ENCODE measurements at places on chromosomes 2 and 18.

- H3K27ac ChIP-seq: peak overlapping the region; percentile 95
- H3K4me1 ChIP-seq: peaks cover 77% of the 10 kb centered on the region
- H3K4me3 ChIP-seq: peak overlapping the region; percentile 20
- no peaks in the 10 kb centered on the region for H3K36me3 ChIP-seq
- H3K27me3 ChIP-seq: no peaks in the 10 kb centered on the region
Observed at GRCh38 chr18:75215663-75216062, 5.1 kb downstream of the TSHZ1 start.

DNA sequence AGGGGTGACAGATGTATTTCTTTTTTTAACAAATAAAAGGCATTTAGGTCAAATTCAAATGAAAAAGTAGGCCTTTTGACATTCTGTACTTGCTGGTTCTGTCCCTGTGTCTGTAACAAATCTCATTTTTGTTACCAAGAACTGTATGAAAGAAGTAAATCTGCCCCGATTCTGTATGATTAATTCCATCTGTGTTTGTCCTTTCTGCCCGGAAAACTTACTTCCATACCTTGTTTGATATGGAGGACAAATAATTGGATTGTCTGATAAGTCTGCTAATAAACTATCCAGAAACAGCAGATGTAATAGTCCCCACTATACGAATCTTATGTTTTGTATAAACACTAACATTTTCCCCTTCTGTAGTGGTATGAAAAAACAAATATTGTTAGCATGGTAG, 69.8 kb downstream of the MEX3C start:
- no peak for DNase-seq
- no peaks in the 10 kb centered on the region for H3K36me3 ChIP-seq
- H3K4me1 ChIP-seq: no peaks in the 10 kb centered on the region
- no peak overlapping the region for H3K27ac ChIP-seq

DNA sequence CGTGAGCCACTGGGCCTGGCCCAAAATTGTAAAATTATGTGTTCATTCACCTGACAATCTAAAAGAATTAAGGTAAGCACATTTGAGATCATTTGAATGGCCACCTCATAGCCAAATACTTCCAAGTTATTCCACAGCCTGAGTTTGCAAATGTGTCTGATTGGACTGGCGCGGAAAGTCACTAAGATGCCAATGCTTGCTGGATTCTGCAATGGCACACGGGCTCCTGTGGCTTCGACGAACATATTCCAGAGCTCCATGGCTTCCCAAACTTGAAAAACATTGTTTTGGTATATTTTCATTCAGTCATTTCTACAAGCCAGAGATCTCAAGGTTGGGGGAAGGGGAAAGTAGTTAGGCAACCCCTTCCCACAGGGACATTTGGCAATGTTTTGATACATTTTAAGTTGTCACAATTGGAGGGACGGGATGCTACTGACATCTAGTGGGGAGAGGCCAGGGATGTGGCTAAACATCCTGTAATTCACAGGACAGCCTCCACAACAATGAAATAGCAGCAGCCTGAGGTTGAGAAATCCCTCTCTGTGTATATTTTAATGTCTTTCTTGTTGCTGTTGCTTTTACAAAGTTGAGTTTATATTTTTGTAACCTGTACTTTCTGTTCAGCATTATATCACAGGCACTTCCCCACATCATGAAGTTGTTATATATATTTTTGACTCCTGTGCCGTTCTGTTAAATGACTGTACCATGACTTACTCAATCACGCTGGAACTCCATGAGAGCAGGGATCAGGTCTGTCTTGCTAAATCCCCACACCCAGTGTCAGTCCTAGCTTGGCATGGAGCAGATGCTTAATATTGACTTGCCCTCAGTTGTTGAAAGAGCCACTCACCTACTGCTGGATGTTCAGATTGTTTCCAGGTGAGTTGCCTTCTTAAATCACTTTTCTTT, 56.9 kb downstream of the COL4A4 start:
- peak; percentile 70 for DNase-seq
- H3K27me3 ChIP-seq: no peaks in the 10 kb centered on the region
- no peak overlapping the region for H3K27ac ChIP-seq
- no peaks in the 10 kb centered on the region for H3K4me1 ChIP-seq

DNA sequence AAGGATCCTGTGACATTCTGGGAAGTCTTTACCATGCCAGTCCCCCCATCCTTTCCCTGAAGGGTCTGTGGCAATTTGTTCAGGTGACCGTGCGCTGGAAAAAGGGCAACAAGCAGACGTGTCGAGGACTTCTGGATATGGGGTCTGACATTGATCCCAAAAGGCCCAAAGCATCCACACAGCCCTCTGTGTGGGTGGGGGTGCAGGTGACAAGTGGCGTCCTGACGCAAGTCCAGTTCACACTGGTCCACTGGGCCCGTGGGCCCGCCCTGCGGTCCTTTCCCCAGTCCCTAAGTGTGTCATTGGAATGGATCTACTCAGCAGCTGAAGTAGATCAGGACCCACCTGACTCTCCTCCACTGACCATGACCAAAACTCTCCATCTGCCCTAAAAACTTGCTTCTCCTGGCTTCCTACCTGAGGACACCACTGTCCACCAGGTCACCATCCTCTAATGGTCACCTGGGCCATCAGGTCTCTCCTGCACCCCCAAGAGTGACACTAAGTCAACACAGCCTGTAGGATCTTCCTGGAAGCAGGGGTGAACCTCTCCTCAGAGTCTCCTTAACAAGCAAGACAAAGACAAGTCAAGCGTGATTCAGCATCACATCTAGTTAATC, 85.6 kb upstream of the SLC66A3 start:
- H3K27me3 ChIP-seq: peaks cover 31% of the 10 kb centered on the region
- H3K4me1 ChIP-seq: peaks cover 8% of the 10 kb centered on the region
- no peak for DNase-seq
- no peaks in the 10 kb centered on the region for H3K36me3 ChIP-seq
- no peak overlapping the region for H3K4me3 ChIP-seq
- H3K27ac ChIP-seq: no peak overlapping the region

GRCh38 chr2:15436195-15436594, 124.9 kb downstream of the NBAS start:
- peaks cover 10% of the 10 kb centered on the region for H3K36me3 ChIP-seq
- H3K27me3 ChIP-seq: no peaks in the 10 kb centered on the region
- no peak overlapping the region for H3K27ac ChIP-seq

- H3K27me3 ChIP-seq: no peaks in the 10 kb centered on the region
- no peaks in the 10 kb centered on the region for H3K36me3 ChIP-seq
- no peak overlapping the region for H3K4me3 ChIP-seq
- no peaks in the 10 kb centered on the region for H3K4me1 ChIP-seq
- no peak overlapping the region for H3K27ac ChIP-seq
- no peak for DNase-seq
Observed at GRCh38 chr2:31388736-31389135, 25.8 kb downstream of the XDH start.

Data from mesothelial cell of epicardium (in vitro differentiated cells).